ENCODE measurements at places on chromosomes 12 and 14.

GRCh38 chr12:32477714-32478113, 78.4 kb downstream of the FGD4 start:
- DNase-seq = no peak

- DNase-seq = no peak
Measured at GRCh38 chr12:50059440-50060119, 2.2 kb downstream of the ASIC1 start.

DNA sequence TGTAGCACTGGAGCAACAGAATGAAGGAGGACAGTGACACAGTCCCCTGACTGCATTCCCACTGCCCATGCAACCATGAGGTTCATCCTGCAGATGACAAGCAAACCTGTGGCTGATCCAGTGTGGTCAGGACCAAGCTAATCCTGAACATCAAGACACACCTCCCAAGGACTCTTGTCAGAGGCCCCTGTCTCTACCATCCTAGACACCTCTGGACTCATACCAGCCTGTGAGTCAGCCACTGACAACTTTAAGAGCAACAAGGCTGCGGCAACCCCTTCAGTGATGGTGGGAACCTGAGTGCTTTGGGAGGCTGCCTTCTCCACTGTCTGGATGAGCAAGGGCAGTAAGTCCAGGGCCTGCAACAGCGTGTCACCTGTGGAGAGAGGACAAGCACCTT, 24.6 kb downstream of the GCN1 start:
- DNase-seq = no peak

- DNase-seq = no peak
Measured at GRCh38 chr12:109951136-109951535, 45.0 kb downstream of the GIT2 start.
